NCI-H1436 (cell line): ENCODE measurements at places on chromosomes 2 and 18.

DNA sequence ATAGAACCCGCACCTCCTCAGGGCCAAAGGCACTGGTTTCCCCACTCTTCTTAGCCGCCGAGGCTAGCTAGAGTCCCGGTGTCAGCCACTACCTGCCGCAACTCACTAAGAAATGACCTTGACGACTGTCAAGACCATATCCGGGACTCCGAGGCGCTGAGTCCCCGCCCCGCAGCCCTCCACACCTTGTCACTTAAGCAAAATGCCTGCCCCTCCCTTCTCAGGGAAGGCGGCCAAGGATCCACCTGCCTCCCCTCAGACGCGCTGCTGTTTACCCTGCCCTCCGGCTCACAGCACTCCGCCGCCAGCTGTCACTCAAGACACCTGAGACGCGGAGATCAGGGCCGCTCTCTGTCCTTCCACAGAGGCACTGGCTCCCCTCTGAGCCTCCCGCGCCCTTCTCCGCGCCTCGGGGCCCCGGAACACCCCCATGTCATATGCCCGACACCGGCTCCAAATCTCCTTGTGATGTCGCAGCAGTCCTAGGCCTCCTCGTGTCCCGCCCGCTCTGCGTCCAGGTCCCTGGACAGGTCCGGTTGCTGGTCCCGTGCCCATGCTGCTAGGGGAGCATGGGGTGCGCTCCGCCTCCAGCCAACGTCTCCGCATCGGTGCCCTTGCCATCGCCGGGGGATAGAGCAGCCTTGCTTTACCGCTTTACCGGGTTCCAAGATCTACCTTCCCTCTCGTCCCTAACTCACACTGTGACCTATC, 32.5 kb upstream of the REG3G start:
- DNase-seq: no peak

- no peak for DNase-seq
These were observed 4.8 kb downstream of the C2orf66 start for GRCh38 chr2:196804381-196804780.

DNA sequence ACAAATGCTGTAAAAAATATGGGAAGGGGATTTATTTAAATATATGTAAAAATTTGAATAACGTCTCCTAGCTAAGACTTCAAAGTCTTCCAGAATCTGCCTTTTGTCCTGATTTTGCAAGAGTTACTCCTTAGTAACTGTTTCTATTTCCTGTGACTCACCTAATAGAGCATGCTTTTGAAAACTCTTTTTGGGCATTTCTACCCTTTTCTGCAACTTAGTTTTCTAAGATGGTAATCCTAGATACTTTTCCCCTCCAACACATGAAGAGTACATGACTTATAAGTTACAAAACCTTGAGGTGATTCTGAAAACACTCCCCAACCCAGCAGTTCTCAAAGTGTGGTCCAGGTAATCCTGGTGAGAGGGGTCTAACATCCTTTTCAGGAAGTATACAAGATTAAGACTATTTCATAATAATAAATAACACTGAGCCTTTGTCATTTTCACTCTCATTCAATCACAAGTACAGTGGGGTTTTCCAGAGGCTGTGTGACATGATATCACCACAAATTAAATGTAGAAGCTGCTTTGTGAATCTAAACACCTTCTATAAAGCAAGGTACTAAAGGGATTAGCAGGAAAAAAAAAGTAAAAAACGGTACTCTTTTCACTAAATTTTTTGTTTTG, 31.9 kb downstream of the PPP4R3B start:
- no peak for DNase-seq

GRCh38 chr18:32271672-32272208, 81.9 kb downstream of the MEP1B start:
- peak; percentile 24 for DNase-seq

DNA sequence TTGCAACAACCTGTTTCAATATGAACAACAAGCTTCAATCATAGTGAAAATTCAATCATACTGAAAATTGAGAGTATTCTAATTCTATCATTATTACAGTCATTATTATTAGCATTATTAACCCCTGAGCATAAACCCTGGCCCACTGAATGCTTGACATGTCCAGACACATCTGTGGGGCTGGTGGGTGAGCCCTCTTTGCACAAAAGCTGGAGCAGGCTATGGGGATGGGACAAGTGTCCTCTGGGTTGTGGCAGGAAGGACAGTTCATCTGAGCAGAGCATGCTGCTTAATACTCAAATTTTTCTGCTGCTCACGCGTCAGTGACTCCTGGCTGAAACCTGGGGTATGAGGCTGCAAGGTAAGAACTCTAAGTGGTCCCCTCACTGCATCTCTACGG, 451.1 kb upstream of the POU3F3 start:
- no peak for DNase-seq

GRCh38 chr2:191443446-191443845, 198.2 kb downstream of the MYO1B start:
- no peak for DNase-seq

DNA sequence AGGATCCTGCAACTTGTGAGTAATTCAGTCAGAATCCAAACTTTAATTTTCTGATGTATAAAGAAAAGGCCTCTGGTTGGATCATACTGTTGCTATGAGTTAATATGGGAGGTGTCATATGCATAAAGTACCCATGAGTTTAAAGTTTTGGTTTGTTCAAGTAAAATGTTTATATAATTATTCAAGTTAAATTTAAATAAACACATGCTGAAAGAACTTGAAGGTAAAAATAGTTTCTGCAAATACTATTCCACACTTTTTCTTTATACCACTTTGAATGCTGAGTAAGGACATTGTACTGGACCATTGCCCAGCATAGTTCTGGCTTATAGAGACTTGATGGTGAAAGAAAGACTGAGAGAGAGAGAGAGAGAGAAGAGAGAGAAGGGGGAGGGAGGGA, 30.7 kb downstream of the PKP4 start:
- DNase-seq: no peak

GRCh38 chr2:183597841-183598240, 473.6 kb downstream of the NUP35 start:
- DNase-seq: no peak

GRCh38 chr18:55048892-55049291, 89.6 kb upstream of the CCDC68 start:
- no peak for DNase-seq

DNA sequence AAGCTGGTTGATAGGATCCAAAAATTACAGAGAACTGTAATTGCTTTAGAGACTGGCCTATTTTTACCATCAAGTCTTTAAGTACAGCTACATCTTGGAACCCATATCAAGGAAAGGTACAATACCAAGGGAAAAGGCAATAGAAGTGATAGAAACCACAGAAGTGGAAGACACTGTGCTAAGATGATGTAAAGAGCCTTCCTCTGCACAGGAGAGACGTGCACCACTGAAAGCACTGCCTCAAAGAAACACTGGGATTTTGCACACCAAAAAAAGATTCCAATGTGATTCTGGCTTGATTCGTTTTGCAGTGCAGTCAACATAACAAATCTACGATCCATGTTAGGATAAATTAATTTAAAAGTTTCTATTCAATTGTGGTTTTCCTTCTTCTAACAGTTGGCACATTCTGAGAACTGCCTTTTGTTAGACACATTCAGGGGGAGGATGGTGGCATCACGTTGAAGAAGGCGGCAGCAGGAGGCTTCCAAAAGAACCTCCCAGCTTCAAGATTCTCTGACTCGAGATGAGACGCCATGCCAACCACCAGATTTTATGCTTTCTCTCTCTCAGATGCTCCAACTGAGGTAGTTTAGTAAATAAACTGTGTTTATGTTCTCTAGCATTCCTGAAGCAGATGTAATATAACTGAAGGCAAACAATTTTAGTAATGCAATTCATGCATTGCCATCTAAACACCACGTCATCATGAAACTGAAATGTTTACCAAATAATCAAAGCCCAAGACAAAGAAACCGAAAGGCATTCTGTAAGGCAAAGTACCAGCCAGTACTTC, 102.9 kb downstream of the BCL2 start:
- no peak for DNase-seq

DNA sequence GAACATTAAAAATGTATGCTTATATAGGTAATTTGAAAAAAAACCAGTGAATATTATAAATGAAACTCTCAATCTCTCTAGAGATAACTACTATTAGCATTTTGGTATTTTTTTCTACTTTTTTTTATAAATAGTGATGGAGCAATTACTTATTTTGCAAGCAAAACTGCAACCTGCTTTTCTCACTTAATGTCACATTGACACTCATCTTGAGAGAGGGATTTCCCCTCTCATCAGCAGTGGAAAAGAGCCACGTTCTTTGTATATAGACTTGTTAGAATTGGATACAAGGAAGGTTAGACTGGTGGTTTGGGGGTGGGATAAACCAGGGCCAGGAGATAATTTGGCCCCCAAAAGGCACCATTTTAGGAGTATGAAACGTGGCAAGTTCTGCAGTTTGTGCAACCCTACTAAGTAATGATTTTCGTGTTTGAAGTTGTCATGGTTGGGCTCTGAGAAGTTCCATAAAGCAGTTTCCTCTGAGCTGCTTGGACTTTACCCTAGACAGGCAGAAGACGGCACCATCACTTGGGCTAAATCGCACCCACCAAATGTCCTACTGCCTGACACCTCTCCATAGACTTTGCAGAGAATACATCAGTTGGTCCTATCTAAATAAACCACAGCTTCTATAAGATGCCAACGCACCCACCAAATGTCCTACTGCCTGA, 194.0 kb downstream of the ACTR3 start:
- DNase-seq: no peak

- no peak for DNase-seq
These were observed 73.2 kb upstream of the SMAD2 start for GRCh38 chr18:48003426-48004349.

- DNase-seq: no peak
These were observed 92.7 kb upstream of the ASAP2 start for GRCh38 chr2:9113916-9114315.

GRCh38 chr18:12904012-12904516, 20.0 kb upstream of the PTPN2 start:
- no peak for DNase-seq

GRCh38 chr2:65061146-65061909, 5.1 kb downstream of the CEP68 start:
- DNase-seq: no peak

DNA sequence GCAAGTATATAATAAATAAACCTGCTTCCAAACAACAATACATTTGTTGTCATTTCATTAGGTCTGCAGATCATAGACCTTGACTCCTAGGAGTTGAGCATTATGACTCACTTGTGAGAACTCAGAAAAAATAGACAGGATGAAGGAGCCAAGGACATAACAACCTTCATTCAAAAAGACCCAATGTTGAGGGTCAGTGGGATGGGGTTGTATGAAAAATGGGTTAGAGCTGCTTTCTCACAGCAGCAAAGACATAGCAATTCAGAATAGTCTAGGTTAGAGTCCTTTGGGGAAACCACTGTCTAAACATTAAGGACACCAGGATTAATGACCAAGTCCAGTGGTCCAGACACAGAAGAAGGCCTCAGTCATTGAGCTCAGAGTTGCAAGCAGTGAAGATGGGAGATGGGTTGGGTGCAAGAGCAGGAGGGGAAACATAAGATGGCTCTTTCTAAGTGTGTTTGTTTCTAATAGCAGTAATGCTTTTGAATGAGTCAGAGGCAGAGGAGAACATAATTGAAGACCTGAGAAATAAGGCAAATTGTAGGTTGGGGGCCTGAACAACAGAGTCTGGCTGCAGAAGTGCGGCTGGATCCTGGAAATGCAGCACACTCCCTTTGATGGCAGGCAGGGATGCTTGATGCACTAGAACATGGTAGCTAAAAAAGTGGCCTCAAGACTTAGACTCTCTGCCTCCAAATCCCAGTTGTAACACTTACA, 3.7 kb upstream of the SERPINB10 start:
- no peak for DNase-seq

GRCh38 chr2:44342854-44343253, 18.4 kb downstream of the PREPL start:
- DNase-seq: peak; percentile 37

DNA sequence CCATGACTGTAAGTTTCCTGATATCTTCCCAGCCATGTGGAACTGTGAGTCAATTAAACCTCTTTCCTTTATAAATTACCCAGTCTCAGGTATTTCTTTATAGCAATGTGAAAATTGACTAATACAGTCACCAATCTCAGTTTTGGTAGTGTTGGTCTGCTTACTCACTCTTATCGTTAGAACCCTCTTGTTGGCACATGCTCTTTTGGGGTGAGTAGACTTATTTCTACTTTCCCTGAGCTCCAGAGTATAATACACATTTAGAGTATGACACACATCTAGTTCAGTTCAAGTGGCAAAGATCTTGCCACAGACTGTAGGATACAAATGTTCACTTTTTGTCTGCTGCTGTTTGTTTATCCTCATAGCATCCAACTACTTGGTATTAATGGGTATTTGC, 347.5 kb upstream of the CELF4 start:
- no peak for DNase-seq

DNA sequence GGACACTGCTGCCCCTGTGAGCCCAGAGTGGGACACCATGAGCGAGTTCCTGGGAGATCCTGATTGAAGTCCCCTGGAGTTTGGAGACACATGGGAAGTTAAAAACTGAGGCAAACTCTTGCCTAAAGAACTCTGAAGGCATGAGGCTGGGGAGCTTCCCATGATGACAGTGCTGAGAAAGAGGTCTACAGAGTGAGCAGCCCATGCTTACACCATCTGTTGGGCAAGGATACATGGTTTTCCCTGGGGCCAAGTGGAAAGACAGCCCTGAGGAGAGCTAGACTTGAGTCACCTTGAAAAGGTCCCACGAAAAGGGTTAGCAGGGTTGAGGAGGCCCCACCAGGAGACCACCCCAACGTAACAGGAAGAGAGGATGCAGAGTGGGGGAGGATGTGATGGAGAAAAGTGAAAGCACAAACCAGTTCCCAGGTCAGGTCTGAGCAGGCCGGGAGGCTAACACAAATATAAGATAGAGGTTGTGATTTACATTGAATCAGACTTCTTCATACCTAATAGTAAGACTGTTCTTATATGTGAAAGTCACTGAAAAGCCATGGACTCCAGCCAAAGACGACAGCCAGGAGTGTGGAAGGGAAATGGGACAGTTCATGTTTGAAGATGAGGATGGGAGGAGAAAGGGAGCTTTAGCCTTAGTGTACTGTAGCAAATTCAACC, 13.5 kb upstream of the FEZ2 start:
- no peak for DNase-seq

- DNase-seq: no peak
These were observed 121.5 kb upstream of the SIX2 start for GRCh38 chr2:45130736-45131135.

DNA sequence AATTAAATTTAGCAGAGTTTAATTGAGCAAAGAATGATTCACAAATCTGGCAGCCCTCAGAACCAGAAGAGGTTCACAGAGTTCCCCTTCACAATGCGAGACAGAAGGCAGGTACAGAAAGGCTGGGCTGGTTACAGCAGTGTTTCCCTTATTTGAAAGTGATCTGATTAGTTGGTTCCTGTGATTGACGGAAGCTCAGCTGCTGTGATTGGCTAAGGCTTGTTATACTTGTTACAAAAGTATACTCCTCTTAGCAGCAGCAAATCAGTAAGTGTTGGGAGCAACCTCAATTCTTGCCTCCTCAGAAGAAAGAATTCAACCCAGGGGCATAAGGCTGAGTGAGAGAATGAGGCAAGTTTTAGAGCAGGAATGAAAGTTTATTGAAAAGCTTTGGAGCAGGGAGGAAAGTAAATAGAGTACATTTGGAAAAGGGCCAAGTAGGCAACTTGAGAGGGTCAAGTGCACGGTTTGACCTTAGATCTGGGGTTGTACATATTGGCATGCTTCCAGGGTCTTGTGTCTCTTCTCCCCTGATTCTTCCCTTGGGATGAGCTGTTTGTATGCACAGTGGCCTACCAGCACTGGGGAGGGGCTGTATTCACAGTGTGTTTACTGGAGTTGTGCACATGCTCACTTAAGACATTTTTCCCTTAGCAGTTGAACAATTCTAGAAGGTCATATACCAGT, 431.8 kb upstream of the RAB12 start:
- DNase-seq: peak; percentile 19

- DNase-seq: no peak
These were observed 47.3 kb upstream of the PAPOLG start for GRCh38 chr2:60708630-60709320.
